ENCODE measurements at places on chromosomes 12 and 14. TPM values are rescaled to one million over a fixed set of nuclear protein-coding genes. Genes with fewer than 3 reads are reported as not detected.

Gene ANKRD33
- polyA plus RNA-seq = not detected

Gene RPGRIP1
- polyA plus RNA-seq = not detected

Gene DCTN2
- 122 TPM for polyA plus RNA-seq

Gene MYF5
- not detected for polyA plus RNA-seq

Gene PIANP
- 9.9 TPM for polyA plus RNA-seq
